B cell (primary cell): ENCODE measurements at places on chromosomes 11 and 22.

GRCh38 chr22:23437779-23438178 lies 142.3 kb downstream of the IGLL1 start:
- DNase-seq = no peak
- no peak overlapping the region for H3K27ac ChIP-seq
- H3K4me1 ChIP-seq = peaks cover 3% of the 10 kb centered on the region
- no peak overlapping the region for H3K4me3 ChIP-seq
- no peaks in the 10 kb centered on the region for H3K27me3 ChIP-seq
- no peaks in the 10 kb centered on the region for H3K36me3 ChIP-seq

GRCh38 chr22:46519377-46519776 lies 18.0 kb downstream of the CELSR1 start:
- no peaks in the 10 kb centered on the region for H3K27me3 ChIP-seq
- no peak for DNase-seq
- H3K27ac ChIP-seq = no peak overlapping the region
- no peak overlapping the region for H3K4me3 ChIP-seq
- H3K36me3 ChIP-seq = no peaks in the 10 kb centered on the region

DNA sequence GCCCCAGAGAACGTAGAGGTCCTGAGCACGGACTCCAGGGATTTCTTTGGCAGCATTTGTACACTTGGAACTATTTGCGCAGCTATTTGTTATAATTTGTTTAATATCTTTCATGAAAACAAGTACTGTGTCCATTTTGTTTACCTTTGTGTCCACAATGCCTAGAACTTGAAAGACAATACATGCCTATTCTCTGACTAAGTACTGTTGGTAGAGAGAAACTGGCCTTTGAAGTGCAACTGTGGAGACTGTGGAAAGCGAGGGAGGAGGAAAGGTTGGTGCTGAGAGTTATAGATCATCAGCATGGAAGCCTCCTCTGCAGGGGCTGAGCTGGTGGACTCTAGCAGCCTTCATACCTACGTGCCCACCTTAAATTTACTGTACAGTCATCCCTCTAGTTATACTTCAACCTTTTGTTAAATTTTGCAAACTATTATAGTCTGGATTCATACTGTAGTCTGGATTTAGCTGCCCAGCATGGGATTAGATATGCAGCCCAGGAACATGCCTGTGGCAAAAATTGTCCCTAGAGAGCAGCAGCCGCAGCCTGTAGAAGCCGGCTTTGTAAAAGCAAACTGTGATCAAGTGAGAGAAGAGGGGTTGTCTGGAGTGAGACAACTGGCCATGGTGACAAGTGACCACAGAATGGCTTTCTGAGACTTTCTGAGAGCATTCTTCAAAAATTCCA lies 24.2 kb upstream of the YAP1 start:
- no peak for DNase-seq
- no peaks in the 10 kb centered on the region for H3K4me1 ChIP-seq
- no peak overlapping the region for H3K4me3 ChIP-seq

- no peak overlapping the region for H3K27ac ChIP-seq
- H3K36me3 ChIP-seq = no peaks in the 10 kb centered on the region
- no peaks in the 10 kb centered on the region for H3K4me1 ChIP-seq
- peaks cover 3% of the 10 kb centered on the region for H3K27me3 ChIP-seq
- no peak for DNase-seq
- no peak overlapping the region for H3K4me3 ChIP-seq
Measured at GRCh38 chr11:19818619-19819018, 106.0 kb downstream of the NAV2 start.

- peak; percentile 8 for DNase-seq
- no peaks in the 10 kb centered on the region for H3K4me1 ChIP-seq
- no peak overlapping the region for H3K4me3 ChIP-seq
- H3K36me3 ChIP-seq = no peaks in the 10 kb centered on the region
Measured at GRCh38 chr22:25007444-25008106, 55.1 kb downstream of the KIAA1671 start.

GRCh38 chr11:103284260-103284659 lies 175.0 kb downstream of the DYNC2H1 start:
- no peak overlapping the region for H3K4me3 ChIP-seq
- DNase-seq = no peak
- no peak overlapping the region for H3K27ac ChIP-seq
- H3K27me3 ChIP-seq = no peaks in the 10 kb centered on the region
- H3K4me1 ChIP-seq = no peaks in the 10 kb centered on the region

- no peak for DNase-seq
- no peak overlapping the region for H3K4me3 ChIP-seq
- no peak overlapping the region for H3K27ac ChIP-seq
- H3K27me3 ChIP-seq = no peaks in the 10 kb centered on the region
Measured at GRCh38 chr11:126564566-126564965, 209.1 kb downstream of the ST3GAL4 start.

- H3K4me3 ChIP-seq = no peak overlapping the region
- no peaks in the 10 kb centered on the region for H3K27me3 ChIP-seq
- H3K27ac ChIP-seq = no peak overlapping the region
Measured at GRCh38 chr11:13283636-13284035, 6.0 kb downstream of the BMAL1 start.

DNA sequence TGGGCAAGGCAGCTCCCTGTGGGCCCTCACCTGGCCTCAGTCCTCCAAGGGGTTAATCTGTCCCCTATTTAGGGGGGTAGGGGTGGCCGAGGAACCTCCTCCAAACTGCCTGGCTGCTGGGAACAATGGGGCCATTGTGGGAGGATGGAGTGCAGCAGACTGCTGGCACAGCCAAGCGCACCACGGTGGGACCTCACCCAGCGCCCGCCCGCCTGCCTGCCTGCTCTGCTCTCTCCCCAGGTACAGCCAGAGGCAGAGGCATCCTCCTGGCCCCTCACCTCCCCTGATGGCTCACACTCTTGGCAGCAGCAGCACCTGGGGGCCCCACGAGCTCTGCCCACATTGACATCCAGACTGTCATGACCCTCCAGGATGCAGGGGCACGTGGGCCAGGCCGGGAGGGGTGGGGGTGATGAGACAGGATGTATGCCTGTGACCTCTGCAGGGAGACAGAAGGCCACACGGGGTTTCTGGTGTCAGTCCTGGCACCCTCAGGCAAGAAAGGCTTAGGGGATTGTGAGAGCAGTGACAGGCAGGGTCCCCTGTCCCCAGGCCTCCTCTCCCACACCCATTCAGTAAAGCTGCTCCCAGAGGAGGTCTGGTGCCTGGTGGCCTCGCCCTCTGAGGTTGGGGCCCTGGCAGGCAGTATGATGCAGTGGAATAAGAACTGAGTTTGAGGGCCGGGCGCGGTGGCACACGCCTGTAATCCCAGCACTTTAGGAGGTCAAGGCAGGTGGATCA lies 11.4 kb downstream of the BCL9L start:
- H3K4me3 ChIP-seq = peak overlapping the region; percentile 23
- peaks cover 16% of the 10 kb centered on the region for H3K36me3 ChIP-seq
- peak overlapping the region; percentile 87 for H3K27ac ChIP-seq
- H3K4me1 ChIP-seq = peaks cover 85% of the 10 kb centered on the region

- peaks cover 1% of the 10 kb centered on the region for H3K36me3 ChIP-seq
- no peaks in the 10 kb centered on the region for H3K27me3 ChIP-seq
- DNase-seq = no peak
- peaks cover 23% of the 10 kb centered on the region for H3K4me1 ChIP-seq
- no peak overlapping the region for H3K27ac ChIP-seq
Measured at GRCh38 chr22:17101475-17102296, 16.9 kb downstream of the IL17RA start.

DNA sequence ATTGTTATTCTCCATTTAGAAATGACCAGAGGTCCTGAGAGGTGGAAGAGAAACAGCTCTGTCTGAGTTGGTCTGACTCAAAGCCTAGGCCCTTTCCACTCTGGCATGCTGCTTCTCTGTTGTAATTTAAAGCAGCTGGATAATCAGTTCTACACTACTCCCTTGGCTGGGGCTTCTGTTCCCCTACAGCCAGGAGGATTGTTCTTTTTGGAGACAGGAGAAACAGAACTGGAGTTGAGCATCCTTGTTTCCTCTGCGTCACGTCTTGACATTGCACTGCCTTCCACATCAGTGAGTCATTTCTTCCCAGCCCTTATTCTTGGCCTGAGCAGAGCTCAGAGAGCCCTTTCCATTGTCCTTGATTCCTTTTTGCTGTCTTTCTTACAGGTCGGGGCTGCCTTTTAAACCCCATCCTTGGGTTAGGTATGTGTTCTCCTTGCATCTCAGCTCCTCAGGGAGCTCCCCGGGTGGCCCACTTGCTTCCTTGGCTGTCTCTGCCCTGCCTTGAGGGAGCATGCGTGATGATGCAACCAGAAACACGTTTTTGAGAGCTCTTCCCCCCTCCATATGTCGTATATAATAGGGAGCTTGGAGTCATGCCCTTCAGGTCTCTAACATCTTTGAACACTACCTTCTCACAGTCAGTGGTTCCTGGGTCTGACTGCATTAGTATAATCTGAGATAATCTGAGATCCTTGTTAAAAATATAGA lies 35.7 kb downstream of the CYB5R2 start:
- H3K4me3 ChIP-seq = no peak overlapping the region
- DNase-seq = no peak
- peaks cover 2% of the 10 kb centered on the region for H3K36me3 ChIP-seq
- H3K4me1 ChIP-seq = peaks cover 6% of the 10 kb centered on the region

- H3K4me3 ChIP-seq = no peak overlapping the region
- no peak for DNase-seq
- no peaks in the 10 kb centered on the region for H3K4me1 ChIP-seq
- no peak overlapping the region for H3K27ac ChIP-seq
- no peaks in the 10 kb centered on the region for H3K27me3 ChIP-seq
Measured at GRCh38 chr11:96783311-96783710, 393.5 kb downstream of the JRKL start.

DNA sequence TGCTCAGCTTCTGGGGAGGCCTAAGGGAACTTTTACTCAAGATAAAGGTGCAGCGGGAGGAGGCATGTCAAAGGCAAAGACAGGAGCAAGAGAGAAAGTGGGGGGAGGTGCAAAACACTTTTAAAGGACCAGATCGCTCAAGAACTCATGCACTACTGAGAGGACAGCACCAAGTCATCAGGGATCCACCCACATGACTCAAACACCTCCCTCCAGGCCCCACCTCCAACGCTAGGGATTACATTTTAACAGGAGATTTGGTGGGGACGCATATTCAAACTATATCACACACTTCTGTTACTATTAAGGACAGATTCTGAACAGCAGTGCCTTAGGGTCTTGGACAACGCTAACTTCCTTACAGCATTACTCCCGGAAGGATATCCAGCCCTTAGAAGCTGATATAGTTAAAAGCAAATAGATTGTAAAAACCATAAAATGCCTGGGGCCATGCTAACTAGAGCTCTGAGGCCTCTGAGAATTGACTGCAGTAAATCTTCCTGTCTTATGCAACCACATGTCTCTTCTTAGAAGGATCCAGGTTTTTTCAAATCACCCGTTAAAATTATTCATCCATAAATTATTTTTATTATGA lies 16.7 kb upstream of the ZC3H12C start:
- peaks cover 10% of the 10 kb centered on the region for H3K27me3 ChIP-seq
- no peak overlapping the region for H3K27ac ChIP-seq
- no peak for DNase-seq
